Type B pancreatic cell (in vitro differentiated cells): ENCODE measurements at places on chromosomes 1 and 21.

GRCh38 chr1:89523572-89524368, 859 bp upstream of the LRRC8B start:
- H3K27me3 ChIP-seq, result no peaks in the 10 kb centered on the region
- DNase-seq, result no peak
- H3K27ac ChIP-seq, result peak overlapping the region; percentile 86
- peaks cover 15% of the 10 kb centered on the region for H3K4me1 ChIP-seq
- no peaks in the 10 kb centered on the region for H3K36me3 ChIP-seq

DNA sequence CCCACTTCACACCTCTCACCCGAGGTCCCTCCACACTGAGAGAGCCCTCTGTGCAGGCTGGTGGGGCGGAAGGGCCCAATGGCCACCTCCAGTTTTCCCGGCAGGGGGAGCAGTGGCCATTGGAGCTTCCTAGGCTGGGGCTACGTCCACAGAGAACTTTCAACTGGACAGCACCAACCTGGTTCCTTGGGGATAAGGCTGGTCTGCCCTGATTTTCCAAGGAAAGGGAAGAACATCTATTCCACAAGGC, 20.3 kb upstream of the LAPTM5 start:
- H3K36me3 ChIP-seq, result no peaks in the 10 kb centered on the region
- no peaks in the 10 kb centered on the region for H3K27me3 ChIP-seq
- no peak overlapping the region for H3K27ac ChIP-seq
- DNase-seq, result no peak
- H3K4me3 ChIP-seq, result no peak overlapping the region
- peaks cover 10% of the 10 kb centered on the region for H3K4me1 ChIP-seq

- no peaks in the 10 kb centered on the region for H3K27me3 ChIP-seq
- no peak for DNase-seq
- peaks cover 6% of the 10 kb centered on the region for H3K36me3 ChIP-seq
- no peak overlapping the region for H3K27ac ChIP-seq
- H3K4me3 ChIP-seq, result no peak overlapping the region
Measured at GRCh38 chr21:33866826-33867225, 48.8 kb downstream of the ATP5PO start.

GRCh38 chr1:111768023-111768422, 12.3 kb downstream of the DDX20 start:
- H3K4me3 ChIP-seq, result no peak overlapping the region
- H3K27me3 ChIP-seq, result no peaks in the 10 kb centered on the region
- no peak overlapping the region for H3K27ac ChIP-seq
- peaks cover 4% of the 10 kb centered on the region for H3K4me1 ChIP-seq
- no peak for DNase-seq

DNA sequence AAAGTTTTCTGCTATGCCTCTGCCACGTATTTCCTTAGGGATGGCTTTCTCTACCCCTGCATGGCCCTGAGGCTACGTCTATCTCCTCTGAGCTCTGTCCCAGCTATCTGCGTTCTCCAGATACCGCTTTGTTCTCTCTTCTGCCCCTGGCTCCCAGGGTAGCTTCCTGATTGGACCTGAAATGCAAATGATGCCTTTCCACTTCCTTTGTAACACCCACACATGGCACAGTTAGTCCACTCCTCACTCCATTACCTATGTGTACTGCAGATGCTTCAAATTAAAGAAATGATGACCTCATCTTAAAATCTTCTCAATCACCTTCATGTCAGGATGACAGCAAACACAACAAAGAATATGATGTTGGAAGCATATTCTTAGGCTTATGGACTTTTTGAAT, 138.6 kb upstream of the POGK start:
- H3K27ac ChIP-seq, result no peak overlapping the region
- H3K36me3 ChIP-seq, result no peaks in the 10 kb centered on the region
- H3K4me3 ChIP-seq, result no peak overlapping the region
- H3K27me3 ChIP-seq, result peaks cover 13% of the 10 kb centered on the region
- DNase-seq, result no peak
